Ammon's horn (tissue), 1 donor: ENCODE measurements at places on chromosomes 11 and 22.

- DNase-seq, result no peak
Observed at GRCh38 chr22:26777156-26777801, 119.9 kb downstream of the MIAT start.

DNA sequence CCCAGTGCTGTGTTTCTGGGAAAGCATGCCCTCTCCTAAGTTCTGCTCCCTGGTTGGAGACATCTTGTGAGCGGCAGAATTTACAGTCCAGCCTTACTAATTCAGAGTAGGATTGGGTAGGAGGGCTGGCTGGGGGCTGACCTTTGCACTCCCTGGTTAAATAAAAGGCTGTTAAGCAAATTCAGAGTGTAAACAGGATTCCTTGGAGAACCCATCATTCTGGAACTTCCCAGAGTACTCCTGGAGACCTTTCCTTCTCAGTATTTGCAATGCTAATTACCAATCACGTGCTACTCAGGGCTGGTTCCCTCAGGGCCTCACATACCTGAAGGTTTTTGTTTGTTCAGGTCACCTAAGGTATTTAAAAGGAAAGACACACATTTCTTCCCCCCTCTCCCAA lies 340.2 kb downstream of the TBC1D22A start:
- DNase-seq, result no peak

GRCh38 chr11:110977661-110978060 lies 265.4 kb upstream of the ARHGAP20 start:
- DNase-seq, result no peak

- DNase-seq, result no peak
Observed at GRCh38 chr11:10528121-10528520, 12.9 kb downstream of the RNF141 start.

GRCh38 chr11:104490182-104490581 lies 326.2 kb upstream of the PDGFD start:
- DNase-seq, result no peak

DNA sequence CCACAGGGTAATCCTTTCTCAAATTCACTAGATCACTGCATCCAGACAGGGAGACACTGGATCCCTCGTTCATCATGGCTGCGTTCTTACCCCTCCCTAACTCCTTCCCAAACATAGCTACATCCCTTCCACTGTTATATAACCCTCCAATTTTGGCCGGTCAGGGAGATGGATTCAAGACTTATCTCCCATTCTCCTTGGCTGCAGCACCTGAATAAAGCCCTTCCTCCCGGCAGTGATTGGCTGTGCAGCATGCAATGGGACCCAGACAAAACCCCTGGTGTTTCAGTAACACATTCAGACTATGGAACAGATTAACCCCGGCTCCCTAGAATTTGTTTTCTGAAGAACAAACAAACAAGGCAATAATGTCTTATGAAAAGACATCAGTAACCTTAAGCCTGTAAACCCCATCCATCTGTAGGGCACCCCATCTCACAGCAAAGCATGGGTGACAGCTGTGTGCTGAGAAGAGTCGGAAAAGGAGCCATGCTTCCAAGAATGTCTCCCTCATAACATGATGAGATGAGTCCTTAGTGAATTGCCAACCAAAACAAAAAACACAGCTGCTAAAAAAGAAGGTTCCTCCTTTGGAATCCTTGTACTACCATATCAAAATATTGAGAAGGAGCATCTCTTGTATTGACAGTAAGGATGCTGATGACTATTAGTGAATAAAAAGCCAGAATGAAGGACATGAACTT lies 5.0 kb downstream of the MIF start:
- DNase-seq, result no peak

GRCh38 chr22:44882226-44882905 lies 127.4 kb downstream of the PHF21B start:
- DNase-seq, result no peak
